Type B pancreatic cell (in vitro differentiated cells): ENCODE measurements at places on chromosomes 12 and 14. TPM values are rescaled to one million over a fixed set of nuclear protein-coding genes. Genes with fewer than 3 reads are reported as not detected.

SALL2 gene
- total RNA-seq, result 16.2 and 75.8 TPM in 2 replicates

OASL gene
- 0.17 and 0.19 TPM in 2 replicates for total RNA-seq

PTGES3 gene
- 219 and 222 TPM in 2 replicates for total RNA-seq

MFAP5 gene
- total RNA-seq, result 1.4 and 11.5 TPM in 2 replicates

OTUB2 gene
- total RNA-seq, result 2.6 and 3.0 TPM in 2 replicates

CLEC2D gene
- 9.2 and 10.3 TPM in 2 replicates for total RNA-seq

TPPP2 gene
- total RNA-seq, result not detected in 2 replicates

RTN1 gene
- 4.9 and 11.1 TPM in 2 replicates for total RNA-seq

TMEM52B gene
- 0.68 and 3.4 TPM in 2 replicates for total RNA-seq

GRCh38 chr12:12024911-12025682, 45.6 kb upstream of the BCL2L14 start:
- H3K27ac ChIP-seq, result no peak overlapping the region
- no peak for DNase-seq
- H3K4me3 ChIP-seq, result no peak overlapping the region
- H3K4me1 ChIP-seq, result no peaks in the 10 kb centered on the region
- H3K27me3 ChIP-seq, result peaks cover 15% of the 10 kb centered on the region

DNA sequence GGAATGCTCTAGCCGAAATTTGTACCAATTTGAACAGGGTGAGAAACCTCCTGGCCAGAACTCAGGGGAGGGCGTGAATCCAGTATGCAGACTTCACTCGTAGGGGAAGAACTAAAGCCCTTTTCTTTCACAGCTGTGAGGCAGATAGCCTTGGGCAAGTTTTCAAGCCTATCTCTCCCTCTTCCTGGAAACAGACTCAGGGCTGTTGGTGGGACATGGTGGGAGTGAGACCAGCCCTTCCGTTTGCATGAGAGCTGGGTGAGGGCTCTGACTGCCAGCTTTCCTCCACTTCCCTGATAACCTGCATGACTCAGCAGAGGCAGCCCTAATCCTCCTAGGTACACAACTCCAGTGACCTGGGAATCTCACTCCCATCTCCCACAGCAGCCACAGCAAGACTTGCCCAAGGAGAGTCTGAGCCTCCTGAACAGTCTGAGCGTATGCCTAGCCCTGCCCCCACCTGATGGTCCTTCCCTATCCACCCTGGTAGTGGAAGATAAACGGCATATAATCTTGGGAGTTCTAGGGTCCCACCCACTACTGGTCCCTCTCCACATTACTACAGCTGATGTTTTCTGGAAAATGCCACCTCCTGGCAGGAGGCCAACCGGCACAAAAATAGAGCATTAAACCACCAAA, 170.1 kb upstream of the AMIGO2 start:
- H3K27ac ChIP-seq, result no peak overlapping the region
- peaks cover 6% of the 10 kb centered on the region for H3K4me1 ChIP-seq
- H3K4me3 ChIP-seq, result no peak overlapping the region
- H3K27me3 ChIP-seq, result no peaks in the 10 kb centered on the region

- H3K27me3 ChIP-seq, result no peaks in the 10 kb centered on the region
- H3K4me1 ChIP-seq, result peaks cover 14% of the 10 kb centered on the region
- no peaks in the 10 kb centered on the region for H3K36me3 ChIP-seq
Measured at GRCh38 chr12:123365025-123365917, 624 bp upstream of the SBNO1 start.

GRCh38 chr12:97875064-97875463, 412.5 kb downstream of the RMST start:
- H3K27me3 ChIP-seq, result no peaks in the 10 kb centered on the region
- H3K4me3 ChIP-seq, result no peak overlapping the region
- DNase-seq, result no peak
- no peaks in the 10 kb centered on the region for H3K36me3 ChIP-seq
- no peaks in the 10 kb centered on the region for H3K4me1 ChIP-seq

DNA sequence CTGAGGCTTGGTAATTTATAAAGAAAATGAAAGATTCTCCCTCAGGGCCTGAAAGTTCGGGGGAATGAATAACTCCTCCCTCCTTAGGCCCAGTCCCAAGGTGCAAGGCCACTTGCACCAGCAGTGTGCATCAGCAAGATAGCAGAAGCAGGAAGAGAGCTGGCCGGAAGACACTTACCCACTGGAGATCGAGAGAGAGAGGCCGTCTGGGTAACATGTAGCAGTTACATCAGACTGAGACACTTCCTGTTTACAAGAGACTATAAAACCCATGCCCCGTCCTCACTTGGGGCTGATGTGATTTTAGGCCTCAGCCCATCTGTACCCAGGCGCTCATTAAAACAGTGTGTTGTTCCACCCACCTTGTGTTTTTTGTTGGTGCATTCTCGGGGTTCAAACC, 85.2 kb downstream of the TMTC3 start:
- H3K27me3 ChIP-seq, result no peaks in the 10 kb centered on the region
- H3K36me3 ChIP-seq, result no peaks in the 10 kb centered on the region
- no peaks in the 10 kb centered on the region for H3K4me1 ChIP-seq
- no peak overlapping the region for H3K4me3 ChIP-seq

GRCh38 chr12:75820848-75821578, 210.6 kb downstream of the PHLDA1 start:
- no peak overlapping the region for H3K27ac ChIP-seq
- no peak overlapping the region for H3K4me3 ChIP-seq
- H3K27me3 ChIP-seq, result no peaks in the 10 kb centered on the region
- DNase-seq, result no peak
- H3K36me3 ChIP-seq, result peaks cover 4% of the 10 kb centered on the region
- H3K4me1 ChIP-seq, result peaks cover 17% of the 10 kb centered on the region

DNA sequence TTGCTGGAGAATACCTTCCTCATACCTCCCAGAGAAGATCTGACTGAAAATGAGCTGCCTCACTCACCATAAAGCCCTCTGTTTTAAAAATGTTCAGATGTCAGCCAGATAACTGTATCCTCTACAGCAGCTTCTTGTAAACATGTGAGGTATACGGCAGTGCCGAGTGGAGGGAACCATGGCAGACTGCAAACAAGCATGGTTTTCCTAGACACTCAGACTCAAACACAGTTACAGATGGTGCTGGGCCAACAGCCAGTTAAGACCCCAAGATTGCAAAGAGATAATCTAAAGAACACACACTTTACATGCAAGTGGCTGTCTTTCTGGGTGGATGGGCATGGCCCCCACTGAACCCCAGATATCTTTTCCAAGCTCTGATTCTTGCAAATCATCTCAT, 16.6 kb upstream of the CCDC177 start:
- no peak overlapping the region for H3K4me3 ChIP-seq
- DNase-seq, result no peak
- peaks cover 19% of the 10 kb centered on the region for H3K4me1 ChIP-seq
- no peak overlapping the region for H3K27ac ChIP-seq
- H3K36me3 ChIP-seq, result no peaks in the 10 kb centered on the region
- H3K27me3 ChIP-seq, result no peaks in the 10 kb centered on the region

DNA sequence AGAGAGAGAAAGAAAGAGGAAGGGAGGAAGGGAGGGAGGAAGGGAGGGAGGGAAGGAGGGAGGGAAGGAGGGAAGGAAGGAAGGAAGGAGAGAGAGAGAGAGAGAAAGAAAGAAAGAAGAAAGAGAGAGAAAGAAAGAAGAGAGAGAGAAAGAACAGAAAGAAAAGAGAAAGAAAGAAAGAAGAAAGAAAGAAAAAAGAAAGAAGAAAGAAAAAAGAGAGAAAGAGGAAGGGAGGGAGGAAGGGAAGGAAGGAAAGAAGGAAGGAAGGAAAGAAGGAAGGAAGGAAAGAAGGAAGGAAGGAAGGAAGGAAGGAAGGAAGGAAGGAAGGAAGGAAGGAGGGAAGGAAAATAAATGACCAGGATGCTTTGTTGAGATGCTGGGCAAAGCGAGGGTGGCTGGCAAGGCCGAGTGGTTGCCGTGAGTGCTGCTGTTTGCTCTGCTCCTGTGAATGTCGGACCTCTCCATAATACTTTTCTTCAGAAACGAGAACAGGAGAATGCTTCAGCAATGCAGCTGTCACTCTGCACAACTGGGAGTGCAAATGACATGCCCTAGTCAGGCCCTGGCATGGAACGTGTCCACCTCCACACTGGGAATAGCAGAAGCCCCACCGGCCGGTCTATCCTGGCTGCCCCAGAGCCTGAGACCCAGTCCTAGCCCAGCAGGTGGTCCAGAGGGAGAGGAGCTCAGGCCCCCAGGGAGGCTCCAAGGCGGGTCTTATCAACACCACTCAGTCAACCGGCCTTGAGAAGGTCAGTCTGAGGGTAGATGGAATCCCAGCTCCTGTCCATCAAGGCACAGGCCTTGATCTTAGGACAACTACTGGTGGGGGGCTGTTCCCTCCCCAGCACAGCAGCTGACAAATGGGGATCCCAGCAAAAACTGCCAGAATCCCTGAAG, 25.1 kb upstream of the EIF5 start:
- no peaks in the 10 kb centered on the region for H3K4me1 ChIP-seq
- no peak overlapping the region for H3K27ac ChIP-seq

GRCh38 chr12:6883683-6884082, 10.6 kb upstream of the SPSB2 start:
- DNase-seq, result no peak
- no peaks in the 10 kb centered on the region for H3K27me3 ChIP-seq
- no peak overlapping the region for H3K4me3 ChIP-seq
- peaks cover 3% of the 10 kb centered on the region for H3K4me1 ChIP-seq
- peaks cover 3% of the 10 kb centered on the region for H3K36me3 ChIP-seq

DNA sequence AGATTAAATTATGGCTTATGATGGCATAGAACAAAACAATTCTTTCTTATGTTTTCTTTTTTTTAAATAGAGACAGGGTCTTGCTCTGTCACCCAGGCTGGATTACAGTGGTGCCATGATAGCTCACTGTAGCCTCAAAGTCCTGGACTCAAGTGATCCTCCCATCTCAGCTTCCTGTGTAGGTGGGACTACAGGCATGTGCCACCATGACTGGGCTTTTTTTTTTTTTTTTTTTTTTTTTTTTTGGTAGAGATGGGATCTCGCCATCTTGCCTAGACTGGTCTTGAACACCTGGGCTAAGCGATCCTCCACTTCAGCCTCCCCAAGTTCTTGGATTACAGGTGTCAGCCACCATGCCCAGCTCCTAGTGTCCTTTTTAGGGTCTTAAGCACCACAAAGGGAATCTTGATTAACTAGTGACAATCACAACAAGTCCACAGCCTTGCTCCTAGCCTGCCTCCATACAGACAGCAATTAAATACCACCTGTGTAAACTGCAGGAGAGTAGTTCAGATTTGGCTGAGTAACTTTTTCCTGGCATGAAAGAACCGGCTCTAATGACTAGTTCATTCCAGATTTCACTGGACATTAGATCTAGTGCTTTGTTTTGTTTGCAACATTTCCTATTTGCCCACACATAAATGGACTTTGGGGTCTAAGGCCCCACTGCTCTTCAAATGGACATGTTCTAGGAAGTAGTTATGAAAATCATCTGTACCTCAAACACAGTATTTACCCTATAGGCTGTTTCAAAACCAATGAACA, 61.6 kb downstream of the SH2B3 start:
- H3K27me3 ChIP-seq, result no peaks in the 10 kb centered on the region
- no peak overlapping the region for H3K27ac ChIP-seq
- H3K4me1 ChIP-seq, result no peaks in the 10 kb centered on the region
- no peak for DNase-seq
- no peak overlapping the region for H3K4me3 ChIP-seq
- peaks cover 16% of the 10 kb centered on the region for H3K36me3 ChIP-seq

DNA sequence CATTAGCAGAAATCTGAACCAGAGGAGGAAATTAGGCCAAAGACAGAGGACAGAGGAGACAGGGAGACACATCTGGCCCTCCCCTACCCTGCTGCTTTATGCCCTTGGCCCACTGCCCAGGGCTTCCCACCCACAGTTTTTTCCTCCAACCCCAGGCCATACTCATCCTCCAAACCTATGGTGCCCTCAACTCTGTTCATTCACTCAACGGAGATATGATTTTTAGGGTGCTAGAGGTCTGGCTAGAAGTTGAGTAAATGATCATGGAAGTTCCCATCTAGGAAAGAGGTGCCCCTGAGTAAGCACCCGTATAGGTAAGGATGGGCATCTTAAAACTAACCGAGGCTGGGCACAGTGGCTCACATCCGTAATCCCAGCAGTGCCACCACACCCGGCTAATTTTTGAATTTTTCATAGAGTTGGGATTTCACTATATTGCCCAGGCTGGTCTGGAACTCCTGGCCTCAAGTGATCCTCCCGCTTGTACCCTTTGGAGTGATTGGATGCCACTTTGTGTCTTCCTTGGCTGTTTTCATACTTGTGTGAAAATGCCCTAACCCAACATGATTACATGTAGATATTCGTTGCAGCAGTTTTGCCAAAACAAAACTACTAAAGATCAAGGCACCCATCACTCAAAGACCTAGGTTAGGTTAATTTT, 4.4 kb downstream of the KRT18 start:
- peaks cover 13% of the 10 kb centered on the region for H3K4me1 ChIP-seq
- peaks cover 31% of the 10 kb centered on the region for H3K36me3 ChIP-seq
- peak overlapping the region; percentile 99 for H3K27ac ChIP-seq
- H3K4me3 ChIP-seq, result peak overlapping the region; percentile 64

DNA sequence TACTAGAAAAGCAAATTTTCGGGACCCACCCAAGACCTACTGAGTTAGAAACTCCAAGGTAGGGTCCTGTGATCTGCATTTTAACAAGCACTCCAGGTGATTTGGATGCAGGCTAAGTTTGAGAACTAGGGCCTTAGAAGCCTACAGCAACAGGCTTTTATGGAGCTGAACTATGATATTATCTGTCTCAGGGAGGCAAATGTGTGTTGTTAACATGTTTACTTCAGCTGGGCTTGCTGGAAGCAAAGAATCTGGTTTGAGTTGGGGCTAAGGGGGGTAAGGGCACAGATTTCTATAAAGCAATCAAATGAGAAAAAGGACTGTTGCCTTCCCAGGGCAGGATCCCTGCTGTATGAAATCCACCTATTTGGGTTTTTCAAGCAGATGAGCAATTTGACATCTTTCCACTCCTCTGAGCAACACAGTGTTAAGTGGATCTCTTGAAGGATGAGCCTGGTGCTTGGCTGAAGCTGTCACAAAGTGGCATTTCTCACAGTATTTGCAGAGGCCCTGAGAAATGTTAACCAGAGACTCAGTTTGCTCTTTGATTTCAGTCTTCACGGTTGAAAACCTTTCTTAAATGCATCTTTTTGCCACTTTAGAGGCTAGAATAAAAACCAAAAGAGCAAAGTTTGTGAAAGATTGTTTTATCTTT, 36.2 kb upstream of the SOCS2 start:
- peaks cover 7% of the 10 kb centered on the region for H3K27me3 ChIP-seq
- no peaks in the 10 kb centered on the region for H3K4me1 ChIP-seq
- DNase-seq, result no peak
- no peak overlapping the region for H3K4me3 ChIP-seq

- no peak for DNase-seq
- H3K27me3 ChIP-seq, result peaks cover 50% of the 10 kb centered on the region
Measured at GRCh38 chr12:131456301-131457027, 254.4 kb upstream of the SFSWAP start.

- H3K27ac ChIP-seq, result no peak overlapping the region
- peaks cover 16% of the 10 kb centered on the region for H3K4me1 ChIP-seq
- no peak for DNase-seq
- H3K4me3 ChIP-seq, result no peak overlapping the region
- H3K27me3 ChIP-seq, result no peaks in the 10 kb centered on the region
Measured at GRCh38 chr12:105030820-105031807, 45.0 kb downstream of the NOPCHAP1 start.

- H3K36me3 ChIP-seq, result no peaks in the 10 kb centered on the region
- H3K4me1 ChIP-seq, result peaks cover 6% of the 10 kb centered on the region
- H3K27ac ChIP-seq, result no peak overlapping the region
- DNase-seq, result no peak
Measured at GRCh38 chr12:92560713-92561542, 141.9 kb upstream of the PLEKHG7 start.
